ENCODE measurements at places on chromosomes 6 and 20.

DNA sequence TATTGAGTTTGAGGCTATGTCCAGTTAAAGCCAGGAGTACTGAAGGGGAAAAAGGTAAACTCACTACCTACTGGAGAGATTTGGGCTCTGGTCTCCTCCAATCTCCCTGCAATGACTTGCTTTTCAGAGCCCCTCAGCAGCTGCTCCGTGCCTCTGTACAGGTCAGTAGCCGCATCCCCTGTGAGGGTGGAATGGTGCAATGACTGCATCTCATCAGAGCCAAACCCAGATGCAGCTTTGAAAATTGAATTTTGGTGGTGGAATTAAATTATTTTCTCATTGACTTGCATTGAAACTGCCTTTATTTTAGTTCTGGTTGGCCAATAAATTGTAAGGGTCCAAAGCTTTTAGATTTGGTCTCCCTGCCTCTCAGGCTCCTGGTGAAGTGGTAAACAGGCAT, 166.7 kb downstream of the DLL1 start:
- DNase-seq = no peak

DNA sequence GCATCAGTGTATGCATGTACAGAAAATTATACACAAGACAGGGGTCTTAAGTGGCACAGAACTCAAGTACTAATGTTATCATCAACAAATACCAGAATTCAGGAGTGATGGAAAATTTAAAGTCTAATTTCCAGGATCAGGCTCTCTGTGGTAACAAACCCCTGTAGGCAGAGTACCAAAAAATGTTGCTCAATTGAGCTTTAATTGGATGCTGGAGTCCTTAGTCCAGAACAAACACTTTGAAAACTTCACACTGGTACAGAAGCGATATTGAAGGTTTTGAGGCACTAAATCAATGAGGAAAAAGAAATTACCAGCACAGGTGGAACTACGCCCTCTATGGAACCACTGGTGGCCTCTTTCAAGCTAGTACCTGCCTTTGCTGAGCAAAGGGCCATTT, 113.1 kb downstream of the FOXC1 start:
- no peak for DNase-seq

DNA sequence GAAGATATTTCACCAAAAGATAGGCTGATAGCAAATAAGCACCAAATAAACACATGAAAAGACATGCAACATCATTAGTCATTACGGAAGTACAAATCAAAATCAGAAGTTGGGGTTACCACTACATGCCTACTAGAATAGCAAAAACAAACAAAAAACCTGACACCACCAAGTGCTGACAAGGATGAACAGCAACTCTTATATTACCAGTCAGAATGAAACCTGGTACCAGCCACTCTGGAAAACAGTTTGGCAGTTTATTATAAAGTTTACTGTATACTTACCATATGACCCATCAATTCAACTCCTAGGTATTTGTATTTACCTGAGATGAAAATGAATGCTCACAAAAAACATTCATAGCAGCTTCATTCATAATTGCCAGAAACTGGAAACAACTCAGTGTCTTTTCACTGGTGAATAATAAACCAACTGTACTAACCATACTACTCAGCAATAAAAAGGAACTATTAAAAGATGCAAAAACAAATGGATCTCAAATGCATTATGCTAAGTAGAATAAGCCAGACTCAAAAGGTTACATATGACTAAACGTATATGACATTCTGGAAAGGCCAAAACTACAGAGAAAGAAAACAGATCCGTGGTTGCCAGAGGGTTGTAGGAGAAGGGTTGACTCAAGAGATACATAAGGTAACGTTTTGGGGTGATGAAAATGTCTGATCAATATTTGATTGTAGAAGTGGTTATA, 33.0 kb downstream of the NUP153 start:
- no peak for DNase-seq

- no peak for DNase-seq
Measured at GRCh38 chr6:100153636-100154275, 159.7 kb upstream of the MCHR2 start.

DNA sequence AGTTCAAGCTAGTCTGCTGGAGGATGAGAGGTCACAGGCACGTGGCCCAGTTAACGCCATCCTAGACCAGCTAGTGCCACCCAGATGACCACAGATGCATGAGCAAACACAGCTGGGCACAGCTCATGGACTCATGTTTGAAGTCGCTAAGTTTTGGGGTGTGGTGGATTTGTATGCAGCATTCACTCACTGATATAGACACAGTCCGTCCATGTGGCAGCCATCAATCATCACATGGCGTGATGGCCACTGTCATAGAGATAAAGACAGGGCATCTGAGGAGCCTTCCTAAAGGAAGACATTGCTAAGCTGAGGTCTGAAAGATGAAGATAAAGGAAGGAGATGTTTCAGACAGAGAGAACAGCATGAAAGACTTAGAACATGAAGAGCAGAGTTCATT, 154.4 kb upstream of the JAG1 start:
- no peak for DNase-seq

DNA sequence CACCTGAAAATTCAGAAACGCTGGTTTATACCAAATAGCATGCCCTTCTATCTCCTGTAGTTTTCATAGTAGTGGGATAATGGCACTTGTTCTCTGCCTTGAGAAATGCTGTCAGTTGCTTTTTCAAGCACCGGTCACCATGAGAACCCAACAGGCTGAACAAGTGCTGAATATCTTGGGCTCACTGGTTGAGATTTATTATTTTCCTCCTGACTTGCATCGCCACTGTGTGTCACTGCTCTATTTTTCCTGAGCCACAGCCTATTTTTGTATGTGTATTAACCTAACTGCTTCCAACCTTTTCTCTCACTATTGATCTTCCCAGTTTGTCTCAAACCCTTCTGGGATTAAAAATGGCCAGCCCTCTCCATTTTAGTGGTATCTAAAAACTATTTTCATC, 71.9 kb downstream of the OPN5 start:
- no peak for DNase-seq

DNA sequence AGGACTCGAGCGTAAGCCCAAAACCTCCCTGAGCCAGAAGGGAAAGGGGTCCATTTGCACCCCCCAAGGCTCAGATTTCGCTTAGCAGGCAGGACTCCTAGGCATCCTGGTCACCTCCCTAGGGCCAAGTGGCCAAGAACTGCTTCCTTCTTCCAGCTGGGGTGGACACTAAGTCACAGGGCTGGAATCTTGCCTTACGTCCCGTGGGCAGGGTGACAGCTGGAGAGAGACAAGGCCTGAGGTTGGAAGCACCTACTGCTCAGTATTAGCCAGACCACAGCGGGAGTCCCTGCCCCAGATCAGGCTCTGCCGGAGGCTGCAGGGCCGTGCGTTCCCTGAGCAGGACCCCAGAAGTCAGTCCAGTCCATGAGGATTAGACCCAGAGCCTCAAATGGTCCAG, 19.7 kb downstream of the LAMA5 start:
- no peak for DNase-seq

DNA sequence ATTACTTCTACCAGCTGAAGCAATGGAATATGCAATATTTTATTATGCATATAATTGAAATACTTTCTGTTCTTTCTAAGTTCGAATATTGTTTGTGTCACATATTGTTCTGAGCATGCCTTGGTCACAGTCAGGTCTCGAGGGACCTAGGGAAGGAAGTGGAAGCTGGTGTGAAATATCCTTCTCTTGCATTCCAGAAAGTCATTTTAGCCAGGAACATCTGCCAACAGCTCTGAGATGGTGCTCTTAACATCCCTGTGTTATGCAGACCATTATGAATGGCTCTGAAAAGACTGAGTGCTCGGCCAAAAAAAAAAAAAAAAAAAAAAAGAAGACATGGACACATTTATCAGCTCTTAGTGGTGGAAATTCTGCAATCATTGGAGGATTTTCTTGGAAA, 132.7 kb upstream of the JAG1 start:
- no peak for DNase-seq

GRCh38 chr6:169685860-169686259, 16.0 kb downstream of the WDR27 start:
- DNase-seq = no peak

GRCh38 chr6:44731485-44732095, 344.1 kb downstream of the CDC5L start:
- DNase-seq = no peak

DNA sequence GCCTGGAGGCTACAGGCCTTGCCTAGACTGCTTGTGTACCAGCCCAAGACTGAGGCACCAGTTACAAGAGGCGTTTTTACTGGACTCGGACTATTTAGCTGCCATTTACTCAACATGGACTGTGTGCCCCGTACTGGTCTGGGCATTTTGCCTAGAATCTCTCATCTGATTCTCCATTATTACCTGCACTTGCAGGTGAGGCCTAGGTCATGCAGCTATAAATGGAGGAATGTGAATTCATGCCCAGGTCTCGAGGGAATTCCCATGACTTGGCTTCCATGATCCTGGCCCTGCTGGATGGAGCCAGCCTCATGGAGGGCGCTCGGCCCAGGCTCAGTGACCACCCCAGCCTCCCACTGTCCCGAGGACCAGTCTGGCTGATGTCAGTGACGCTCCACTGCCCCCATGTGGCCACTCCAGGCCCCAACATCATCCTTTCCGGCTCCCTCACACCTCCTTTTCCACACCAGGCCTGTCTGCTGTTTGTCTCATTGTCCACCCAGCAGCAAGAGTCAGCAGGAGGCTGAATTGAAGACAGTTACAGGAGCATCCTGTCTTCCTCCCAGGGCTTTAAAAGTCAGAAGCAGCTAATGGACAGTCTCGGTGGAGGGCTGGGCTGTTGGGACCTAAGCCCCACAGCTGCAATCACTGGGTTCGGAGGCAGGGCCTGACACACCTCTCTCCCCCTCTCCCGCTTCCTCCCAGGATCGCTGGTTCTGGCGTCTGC, 8.7 kb downstream of the MMP24OS start:
- peak; percentile 81 for DNase-seq

GRCh38 chr6:125499535-125499934, 197.8 kb upstream of the HDDC2 start:
- DNase-seq = no peak

DNA sequence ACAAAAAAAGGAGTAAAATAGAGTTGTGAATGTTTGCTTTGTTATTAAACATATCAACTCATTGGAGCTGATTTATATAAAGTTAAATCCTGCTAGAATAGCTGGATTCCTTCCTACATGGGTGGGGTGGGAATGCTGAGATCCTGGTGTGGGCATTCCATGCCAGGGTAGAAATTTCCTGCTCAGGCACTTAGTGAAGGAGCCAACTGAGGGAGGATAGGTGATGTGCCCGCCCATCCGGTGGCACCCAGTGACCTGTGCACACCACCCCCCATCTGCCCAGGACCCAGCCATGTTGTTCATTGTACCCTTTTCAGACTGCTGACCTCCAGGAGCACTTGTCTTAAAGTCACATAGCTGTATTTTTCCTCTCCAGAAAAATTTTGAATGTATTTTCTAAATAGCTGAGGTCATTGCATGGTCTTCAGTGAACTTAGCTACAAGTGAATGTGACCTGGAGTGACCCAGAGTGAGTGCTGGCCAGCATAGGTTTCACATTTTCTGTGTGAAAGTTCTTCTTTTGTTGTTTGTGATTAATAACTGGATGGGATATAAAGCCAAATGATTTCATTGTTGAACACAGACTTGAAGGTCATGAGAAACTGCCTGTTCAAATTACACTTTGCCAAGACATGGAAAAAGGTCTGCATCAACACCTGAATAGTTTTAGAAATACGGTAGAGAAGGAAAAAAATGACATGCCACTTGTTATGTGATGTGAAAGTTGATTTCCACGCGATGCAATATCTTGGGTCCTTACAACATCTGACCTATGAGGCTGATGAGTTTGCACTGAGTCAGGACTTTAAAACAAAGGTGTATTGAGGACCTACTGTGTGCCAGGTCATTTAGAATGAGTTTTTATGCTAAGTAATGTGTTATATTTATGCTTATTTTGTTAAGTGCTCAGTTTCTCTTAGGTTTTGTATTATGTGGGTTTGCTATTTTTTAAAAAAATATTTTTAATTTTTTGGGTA, 77.2 kb downstream of the UTRN start:
- no peak for DNase-seq

DNA sequence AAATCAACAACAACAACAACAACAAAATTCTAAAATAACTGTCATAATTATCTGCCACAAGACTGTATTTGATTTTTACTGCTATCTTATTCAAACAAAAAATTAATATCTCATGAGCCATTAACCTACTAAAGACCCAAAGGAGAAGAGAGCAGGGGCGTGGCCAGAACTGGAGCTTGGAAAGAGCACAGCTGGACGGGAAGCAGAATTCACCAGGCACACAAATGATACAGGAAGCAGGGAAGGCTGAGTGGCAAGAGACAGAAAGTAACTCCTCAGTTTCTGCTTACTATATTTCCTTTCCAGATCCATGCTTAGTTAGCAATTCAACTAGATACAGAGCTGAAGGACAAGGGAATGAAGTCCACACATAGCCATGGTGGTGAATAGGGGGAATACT, 54.4 kb downstream of the FKBP5 start:
- no peak for DNase-seq

GRCh38 chr6:152948150-152948768, 34.6 kb downstream of the FBXO5 start:
- no peak for DNase-seq

GRCh38 chr20:60559462-60559861, 601.2 kb downstream of the CDH26 start:
- no peak for DNase-seq

DNA sequence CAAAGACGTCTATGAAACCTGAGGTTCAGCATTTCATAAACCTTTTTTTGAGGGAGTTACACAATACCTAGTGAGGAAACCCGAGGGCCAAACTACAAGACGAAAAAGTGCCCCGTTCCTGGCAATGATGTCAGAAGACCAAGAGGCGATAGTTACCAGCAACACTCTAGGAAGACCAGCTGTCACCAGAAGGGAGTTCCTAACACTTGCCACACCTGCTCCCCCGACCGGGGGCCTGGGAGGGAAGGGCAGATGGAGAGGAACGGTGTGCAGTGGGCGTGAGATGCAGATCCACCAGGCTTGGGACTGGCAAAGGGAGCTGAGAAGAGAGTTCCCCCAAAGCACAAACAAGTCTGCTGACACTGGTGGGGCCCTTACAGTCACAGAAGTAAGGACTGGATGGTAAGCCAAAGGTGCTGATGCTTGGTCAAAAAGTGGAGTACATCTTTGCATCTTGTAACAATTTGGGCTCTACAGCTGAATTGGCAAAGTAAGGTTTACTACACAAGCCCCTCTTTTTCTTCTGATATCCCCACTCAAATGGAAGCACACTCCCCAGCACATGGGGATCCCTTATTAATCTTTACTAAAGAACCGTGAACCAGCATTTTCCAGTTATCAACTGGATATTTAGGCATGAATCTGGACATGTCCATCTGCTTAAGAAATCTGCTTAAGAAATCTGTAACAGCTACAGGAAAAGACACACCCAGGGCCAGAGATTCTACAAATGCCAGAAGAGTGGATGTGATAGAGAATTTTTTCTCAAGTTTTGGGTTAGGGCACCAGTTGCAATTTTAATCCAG, 38.5 kb downstream of the PANK2 start:
- DNase-seq = peak; percentile 73

- no peak for DNase-seq
Measured at GRCh38 chr6:83603551-83603950, 91.2 kb downstream of the PRSS35 start.

GRCh38 chr20:58469616-58470015, 45.6 kb downstream of the APCDD1L start:
- DNase-seq = no peak

- no peak for DNase-seq
Measured at GRCh38 chr6:56017198-56017597, 141.8 kb upstream of the BMP5 start.

Data from upper lobe of right lung (tissue), 1 donor.